ENCODE measurements at places on chromosomes 12 and 14. TPM values are rescaled to one million over a fixed set of nuclear protein-coding genes. Genes with fewer than 3 reads are reported as not detected.
A peak's percentile ranks its signal among the peaks of the same experiment; 100 is the strongest.

- H3K4me3 ChIP-seq = no peak overlapping the region
- no peak for DNase-seq
- H3K27me3 ChIP-seq = peaks cover 9% of the 10 kb centered on the region
- no peak overlapping the region for H3K27ac ChIP-seq
Measured at GRCh38 chr12:49934505-49934904, 16.0 kb upstream of the AQP2 start.

CAPZA3 gene
- total RNA-seq = not detected

DNA sequence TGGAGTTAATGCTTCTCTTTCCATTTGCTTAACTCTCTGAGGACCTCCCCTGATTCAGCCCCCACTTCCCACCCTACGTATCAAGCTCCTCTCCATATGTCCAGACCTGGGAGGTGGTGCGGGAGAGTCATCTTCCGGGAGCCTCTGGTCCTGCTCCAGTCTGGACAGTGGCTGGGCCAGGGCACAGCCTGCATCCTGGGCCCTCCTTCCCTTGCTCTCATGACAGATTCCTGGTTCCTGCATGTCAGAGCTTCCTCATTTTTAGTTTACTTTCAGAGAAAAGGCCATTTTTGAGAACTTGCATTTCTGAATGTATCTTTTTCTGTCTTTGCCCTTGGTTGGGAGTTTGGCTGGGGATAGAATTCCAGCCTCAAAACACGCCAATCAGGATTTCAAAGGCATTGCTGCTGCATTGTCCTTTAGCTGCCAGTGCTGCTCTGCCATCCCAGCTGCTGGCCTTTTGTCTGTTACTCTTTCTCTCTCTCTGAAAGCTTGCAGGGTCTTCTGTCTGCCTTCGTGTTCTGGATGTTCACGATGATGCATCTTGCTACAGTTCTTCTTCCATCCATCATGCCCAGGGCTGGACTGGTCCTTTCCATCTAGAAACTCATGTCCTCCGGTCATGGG is 54.7 kb downstream of the SLC6A12 start:
- H3K36me3 ChIP-seq = no peaks in the 10 kb centered on the region
- no peak for DNase-seq
- no peaks in the 10 kb centered on the region for H3K4me1 ChIP-seq
- no peak overlapping the region for H3K27ac ChIP-seq
- peaks cover 1% of the 10 kb centered on the region for H3K27me3 ChIP-seq

DNA sequence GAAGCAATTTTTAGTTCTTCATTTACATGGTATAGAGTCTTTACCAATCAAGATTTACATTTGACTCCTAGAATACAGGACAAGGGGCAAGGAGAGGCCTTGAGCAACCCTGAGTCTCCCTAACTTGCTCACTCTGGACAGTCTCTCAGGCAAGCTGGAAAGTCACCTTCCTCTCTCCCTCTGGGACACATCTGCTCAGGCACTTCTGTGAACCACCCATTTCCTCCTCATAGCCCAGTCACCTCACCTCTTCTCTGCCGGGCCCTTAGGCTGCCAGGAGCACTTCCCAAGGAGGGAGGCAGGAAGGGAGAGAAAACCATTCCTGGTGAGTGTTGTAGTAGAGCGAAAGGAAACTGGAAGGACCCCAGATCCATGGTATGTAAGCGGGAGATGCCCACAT is 202.8 kb downstream of the TTC7B start:
- DNase-seq = no peak
- H3K4me1 ChIP-seq = no peaks in the 10 kb centered on the region
- H3K4me3 ChIP-seq = no peak overlapping the region

DNA sequence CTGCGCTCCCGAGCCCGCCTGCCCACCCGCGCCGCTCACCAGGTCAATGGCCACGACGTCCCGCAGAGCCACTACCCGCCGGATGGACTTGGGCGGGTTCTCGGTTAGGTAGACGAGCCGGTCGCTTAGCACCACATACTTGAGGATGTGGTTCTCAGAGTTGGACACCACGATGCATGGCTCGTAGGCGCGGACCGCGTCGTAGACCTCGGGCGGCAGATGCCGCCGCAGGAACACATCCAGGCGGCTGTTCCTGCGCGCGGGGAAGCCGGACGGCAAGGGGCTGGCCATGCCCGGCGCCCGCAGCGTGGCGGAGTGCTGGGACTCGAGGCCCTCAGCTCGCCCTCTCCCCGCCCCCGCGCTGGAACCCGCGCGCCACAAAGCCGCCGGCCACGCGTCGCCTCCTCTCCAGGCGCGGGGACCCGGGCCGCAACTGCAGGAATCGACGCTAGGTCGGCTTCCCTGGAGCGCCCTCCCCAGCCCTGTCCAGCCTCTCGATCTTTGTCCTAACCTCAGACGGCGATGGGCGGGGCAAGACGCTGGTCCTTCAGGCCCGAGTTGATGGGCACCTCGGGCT is at the start of gene C12orf56:
Gene C12orf56, minus strand, starts transcription at position 484 of the 577 bp plus-strand sequence. Its CDS starts 193 bp downstream, at position 291.
- H3K27me3 ChIP-seq = peaks cover 11% of the 10 kb centered on the region
- H3K27ac ChIP-seq = peak within 1 kb of the TSS; percentile 30
- H3K4me3 ChIP-seq = peak within 1 kb of the TSS; percentile 67
- peak; percentile 40 for DNase-seq
- H3K36me3 ChIP-seq = no peaks in the 10 kb centered on the region

DNA sequence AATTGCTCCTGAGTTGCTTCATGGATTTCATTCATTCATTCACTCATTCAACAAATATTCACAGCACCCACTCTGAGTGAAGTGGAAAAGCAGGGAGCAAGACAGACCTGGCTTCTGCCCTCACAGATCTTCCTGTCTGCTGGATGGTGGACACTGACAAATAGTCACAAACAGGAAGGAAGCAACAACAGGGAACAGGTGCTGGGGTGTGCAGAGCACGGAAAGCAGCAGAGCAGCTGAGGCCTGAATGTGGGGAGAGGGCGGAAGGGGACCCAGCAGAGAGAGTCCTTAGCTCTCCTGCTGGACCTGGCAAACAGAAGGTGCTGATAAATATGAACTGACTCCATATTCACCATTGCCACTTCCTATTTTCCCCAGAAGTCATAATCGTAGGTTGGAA is 54.4 kb downstream of the SETD3 start:
- peaks cover 37% of the 10 kb centered on the region for H3K36me3 ChIP-seq
- no peak overlapping the region for H3K27ac ChIP-seq
- peaks cover 10% of the 10 kb centered on the region for H3K4me1 ChIP-seq
- no peak for DNase-seq
- no peak overlapping the region for H3K4me3 ChIP-seq
- no peaks in the 10 kb centered on the region for H3K27me3 ChIP-seq

GRCh38 chr12:17592472-17592871 is 497.5 kb downstream of the RERGL start:
- no peak for DNase-seq
- no peaks in the 10 kb centered on the region for H3K36me3 ChIP-seq
- H3K4me3 ChIP-seq = no peak overlapping the region
- H3K27ac ChIP-seq = no peak overlapping the region
- H3K4me1 ChIP-seq = no peaks in the 10 kb centered on the region

GRCh38 chr14:61565181-61565580 is 130.1 kb upstream of the HIF1A start:
- DNase-seq = no peak
- H3K27me3 ChIP-seq = no peaks in the 10 kb centered on the region
- H3K36me3 ChIP-seq = peaks cover 19% of the 10 kb centered on the region
- H3K27ac ChIP-seq = peak overlapping the region; percentile 10
- H3K4me1 ChIP-seq = peaks cover 79% of the 10 kb centered on the region

GRCh38 chr12:51955702-51956101 is 4.2 kb downstream of the ACVR1B start:
- peaks cover 41% of the 10 kb centered on the region for H3K4me1 ChIP-seq
- peaks cover 4% of the 10 kb centered on the region for H3K36me3 ChIP-seq
- no peak for DNase-seq

PDZRN4 gene
- total RNA-seq = not detected

DBX2 gene
- not detected for total RNA-seq

DNA sequence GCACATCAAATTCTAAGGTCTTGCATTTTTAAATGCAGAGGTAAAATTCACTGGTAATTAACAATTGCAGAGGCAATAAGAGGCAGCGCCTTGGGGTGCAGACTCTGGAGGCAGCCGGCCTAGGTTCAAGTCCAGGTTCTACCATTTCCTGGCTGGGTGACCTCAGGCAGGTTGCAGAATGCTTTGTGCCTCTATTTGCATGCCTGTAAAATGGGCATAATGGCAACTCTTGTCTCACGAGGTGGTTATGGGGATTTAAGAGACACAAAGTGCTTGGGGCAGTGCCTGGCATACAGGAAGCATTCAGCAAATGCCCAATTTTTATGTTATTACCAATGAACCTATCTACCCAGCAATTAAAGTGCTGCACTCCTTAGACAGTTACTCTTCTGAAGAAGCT is 180.0 kb upstream of the LHX5 start:
- H3K27ac ChIP-seq = no peak overlapping the region
- H3K4me1 ChIP-seq = no peaks in the 10 kb centered on the region
- H3K27me3 ChIP-seq = peaks cover 17% of the 10 kb centered on the region
- no peak for DNase-seq

- peaks cover 4% of the 10 kb centered on the region for H3K27me3 ChIP-seq
- H3K27ac ChIP-seq = no peak overlapping the region
- no peaks in the 10 kb centered on the region for H3K36me3 ChIP-seq
- no peak overlapping the region for H3K4me3 ChIP-seq
Measured at GRCh38 chr14:78316052-78316451, 145.9 kb downstream of the NRXN3 start.

MANSC4 gene
- not detected for total RNA-seq

ASCL1 gene
- not detected for total RNA-seq

GRCh38 chr12:52037248-52037861 is 13.9 kb upstream of the NR4A1 start:
- H3K27me3 ChIP-seq = no peaks in the 10 kb centered on the region
- H3K36me3 ChIP-seq = peaks cover 14% of the 10 kb centered on the region
- H3K4me1 ChIP-seq = peaks cover 77% of the 10 kb centered on the region
- peak overlapping the region; percentile 59 for H3K27ac ChIP-seq
- DNase-seq = peak; percentile 49
